NCI-H2107 (cell line): ENCODE measurements at places on chromosomes 12 and 14.

- no peak for DNase-seq
Observed at GRCh38 chr12:74820324-74820723, 282.7 kb downstream of the ATXN7L3B start.

DNA sequence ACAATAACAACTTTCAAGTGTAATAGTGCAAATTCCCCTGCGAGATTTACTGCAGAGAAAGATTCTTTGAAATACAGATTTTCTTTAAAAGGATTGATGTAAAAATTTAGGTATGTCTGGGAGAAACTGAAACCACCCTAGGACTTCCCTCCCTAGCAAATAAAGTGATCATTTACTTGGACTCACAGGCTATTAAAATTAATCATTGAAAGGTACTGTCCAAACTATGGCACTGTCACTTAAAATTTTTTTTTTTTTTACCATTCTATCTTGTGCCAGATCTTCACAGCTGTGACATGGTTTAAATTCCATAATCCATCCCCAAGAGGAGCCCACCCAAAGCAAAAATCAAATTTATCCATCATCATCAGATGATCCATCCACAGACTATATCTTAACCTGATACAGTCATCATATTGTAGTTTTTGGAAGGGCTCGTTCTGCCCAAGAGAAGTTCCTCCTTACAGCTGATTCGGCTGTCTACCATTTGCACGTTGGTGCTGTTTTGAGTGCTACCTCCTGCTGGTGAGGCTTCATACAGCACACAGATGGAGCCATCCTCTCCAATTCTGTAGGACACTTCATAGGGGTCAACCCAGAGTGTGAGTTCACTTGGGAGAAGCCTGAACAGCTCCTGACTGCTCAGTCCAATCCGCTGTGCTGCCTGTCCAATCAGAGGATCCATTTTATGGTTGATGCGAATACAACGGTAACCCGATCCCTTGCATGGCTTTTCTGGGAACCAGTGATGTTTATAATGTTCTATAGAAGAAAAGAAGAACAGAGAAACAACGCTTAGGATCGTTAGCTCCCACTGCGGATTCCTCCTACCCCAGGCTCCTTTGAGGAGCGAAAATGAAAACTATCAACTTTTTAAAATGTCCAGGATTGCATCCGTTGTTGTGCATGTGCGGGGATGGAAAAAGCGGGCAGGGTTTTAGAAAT is 1.7 kb downstream of the BTG1 start:
- peak; percentile 54 for DNase-seq

- no peak for DNase-seq
Observed at GRCh38 chr12:46933947-46934346, 108.2 kb upstream of the SLC38A4 start.

DNA sequence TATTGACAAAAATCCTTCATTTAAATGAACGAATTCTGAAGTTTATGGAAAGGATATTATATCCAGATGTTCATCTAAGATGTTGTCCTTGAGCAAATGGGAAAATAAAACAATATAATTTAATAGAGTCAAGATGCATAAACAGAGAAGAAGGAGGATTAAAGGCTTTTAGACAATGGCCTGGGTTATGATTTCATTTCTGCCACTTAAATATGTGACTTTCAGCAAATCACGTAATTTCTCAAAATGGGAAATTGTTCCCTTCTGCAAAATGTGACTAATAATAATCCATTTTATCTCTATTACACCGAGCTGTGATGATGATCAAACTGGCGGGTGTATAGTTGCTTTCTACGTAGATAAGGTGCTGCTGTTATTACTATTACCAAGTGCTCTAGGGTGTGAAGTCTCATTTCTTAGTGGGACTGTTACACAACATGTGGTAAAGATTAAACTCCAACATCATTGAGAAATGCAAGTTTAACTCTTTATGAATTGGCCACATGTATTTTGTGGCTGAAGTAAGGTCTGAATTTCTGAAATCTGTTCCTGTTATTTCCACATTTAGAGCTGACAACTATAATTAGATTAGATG is 157.0 kb downstream of the MYRFL start:
- no peak for DNase-seq

DNA sequence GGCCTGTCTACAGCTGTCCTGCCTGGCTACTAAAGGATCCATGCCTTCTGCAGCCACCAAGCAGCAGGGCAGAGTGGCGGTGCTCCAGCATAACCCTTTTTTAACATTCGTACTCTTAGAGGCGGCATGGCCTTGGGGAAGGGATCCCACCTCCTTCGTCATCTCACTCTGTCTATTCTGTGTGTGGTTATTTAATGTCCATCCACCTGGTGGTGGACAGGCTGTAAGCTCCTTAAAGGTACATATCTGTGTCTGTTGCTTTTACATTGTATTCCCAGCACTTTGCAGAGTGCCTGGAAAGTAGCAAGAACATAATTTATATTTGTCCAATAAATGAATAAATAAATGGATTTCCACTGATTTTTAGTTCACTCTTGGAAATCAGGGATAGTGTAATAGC is 15.7 kb upstream of the ACOT1 start:
- no peak for DNase-seq

- no peak for DNase-seq
Observed at GRCh38 chr14:22429546-22430294, 159.3 kb downstream of the DAD1 start.

DNA sequence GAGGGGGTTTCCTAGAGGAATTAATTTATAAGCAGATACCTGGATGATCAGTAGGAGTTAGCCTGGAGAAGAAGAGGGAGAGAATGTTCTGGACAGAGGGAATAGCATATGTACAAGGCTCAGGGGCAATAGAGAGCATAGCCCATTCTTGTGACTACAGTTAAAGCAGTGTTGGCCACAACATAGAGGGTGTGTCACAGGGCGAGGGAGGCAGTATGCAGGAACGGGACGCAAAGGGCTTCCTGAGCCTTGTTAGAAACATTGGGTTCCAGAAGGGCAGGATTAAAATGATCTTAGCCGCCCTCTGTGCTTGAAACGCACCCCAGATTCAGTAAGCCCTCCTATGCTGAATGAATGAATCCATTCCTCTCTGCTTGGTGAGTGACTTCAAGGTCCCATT is 142.2 kb upstream of the PWP1 start:
- DNase-seq = no peak

GRCh38 chr12:78473136-78473535 is 391.4 kb upstream of the SYT1 start:
- DNase-seq = no peak

GRCh38 chr14:22541721-22542120 is 47.3 kb downstream of the DAD1 start:
- DNase-seq = no peak

GRCh38 chr12:62799126-62799736 is 135.7 kb downstream of the PPM1H start:
- peak; percentile 68 for DNase-seq

DNA sequence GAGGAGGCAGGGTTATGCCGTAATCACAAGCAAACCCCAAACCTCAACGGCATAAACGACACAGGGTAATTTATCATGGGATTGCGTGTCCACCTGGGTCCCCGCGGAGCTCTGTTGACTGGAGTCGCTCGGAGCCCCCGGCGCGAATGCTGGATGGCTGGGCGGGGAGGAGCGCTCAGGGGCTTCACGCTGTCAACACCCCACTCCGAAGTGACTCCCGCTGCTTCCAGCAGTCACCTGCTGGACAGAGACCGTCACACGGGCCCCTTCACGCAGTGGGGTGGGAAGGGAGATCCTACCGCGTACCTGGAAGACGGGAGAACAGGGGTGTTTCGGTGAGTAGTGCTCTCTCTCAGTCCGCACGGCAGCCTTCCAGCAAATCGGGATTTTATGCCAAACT is 4.4 kb upstream of the GALNT9 start:
- no peak for DNase-seq

- no peak for DNase-seq
Observed at GRCh38 chr12:72141381-72141780, 130.8 kb upstream of the TRHDE start.
